Smooth muscle cell of the pulmonary artery (primary cell): ENCODE measurements at places on chromosomes 7 and 10. TPM values are rescaled to one million over a fixed set of nuclear protein-coding genes. Genes with fewer than 3 reads are reported as not detected.

The CCDC186 gene
- total RNA-seq, result 10.7 and 15.5 TPM in 2 replicates

The FAM221A gene
- 1.4 and 1.5 TPM in 2 replicates for total RNA-seq

The NANOS1 gene
- total RNA-seq, result 0.99 and 1.5 TPM in 2 replicates

The IFIT1B gene
- 0.03 TPM in 1 of 2 replicates, not detected in the other for total RNA-seq

The MACC1 gene
- 0.39 and 0.50 TPM in 2 replicates for total RNA-seq

The ADD3 gene
- total RNA-seq, result 242 and 400 TPM in 2 replicates

The TAS2R5 gene
- total RNA-seq, result 1.6 and 2.1 TPM in 2 replicates

The SYNPO2L gene
- total RNA-seq, result 0.07 TPM in 1 of 2 replicates, not detected in the other

The CFAP43 gene
- total RNA-seq, result 0.23 and 0.52 TPM in 2 replicates

The MLXIPL gene
- total RNA-seq, result 0.03 and 0.39 TPM in 2 replicates

The PCDH15 gene
- total RNA-seq, result not detected in 2 replicates

The NCAPG2 gene
- 10.2 and 15.7 TPM in 2 replicates for total RNA-seq

The UCMA gene
- total RNA-seq, result not detected in 2 replicates

The CADPS2 gene
- total RNA-seq, result 14.4 and 18.3 TPM in 2 replicates

The IGF2BP3 gene
- total RNA-seq, result 20.2 and 77.8 TPM in 2 replicates

The UPK3B gene
- 0.39 and 0.46 TPM in 2 replicates for total RNA-seq

The CCNJ gene
- 4.5 and 7.9 TPM in 2 replicates for total RNA-seq

The PTPN20 gene
- total RNA-seq, result 3.8 and 4.5 TPM in 2 replicates

The PIP gene
- not detected in 2 replicates for total RNA-seq

The DPYSL4 gene
- total RNA-seq, result 17.9 and 52.0 TPM in 2 replicates

The OPALIN gene
- total RNA-seq, result not detected in 2 replicates

The PAX2 gene
- total RNA-seq, result not detected in 2 replicates
